ENCODE measurements at places on chromosomes 2 and 18.

DNA sequence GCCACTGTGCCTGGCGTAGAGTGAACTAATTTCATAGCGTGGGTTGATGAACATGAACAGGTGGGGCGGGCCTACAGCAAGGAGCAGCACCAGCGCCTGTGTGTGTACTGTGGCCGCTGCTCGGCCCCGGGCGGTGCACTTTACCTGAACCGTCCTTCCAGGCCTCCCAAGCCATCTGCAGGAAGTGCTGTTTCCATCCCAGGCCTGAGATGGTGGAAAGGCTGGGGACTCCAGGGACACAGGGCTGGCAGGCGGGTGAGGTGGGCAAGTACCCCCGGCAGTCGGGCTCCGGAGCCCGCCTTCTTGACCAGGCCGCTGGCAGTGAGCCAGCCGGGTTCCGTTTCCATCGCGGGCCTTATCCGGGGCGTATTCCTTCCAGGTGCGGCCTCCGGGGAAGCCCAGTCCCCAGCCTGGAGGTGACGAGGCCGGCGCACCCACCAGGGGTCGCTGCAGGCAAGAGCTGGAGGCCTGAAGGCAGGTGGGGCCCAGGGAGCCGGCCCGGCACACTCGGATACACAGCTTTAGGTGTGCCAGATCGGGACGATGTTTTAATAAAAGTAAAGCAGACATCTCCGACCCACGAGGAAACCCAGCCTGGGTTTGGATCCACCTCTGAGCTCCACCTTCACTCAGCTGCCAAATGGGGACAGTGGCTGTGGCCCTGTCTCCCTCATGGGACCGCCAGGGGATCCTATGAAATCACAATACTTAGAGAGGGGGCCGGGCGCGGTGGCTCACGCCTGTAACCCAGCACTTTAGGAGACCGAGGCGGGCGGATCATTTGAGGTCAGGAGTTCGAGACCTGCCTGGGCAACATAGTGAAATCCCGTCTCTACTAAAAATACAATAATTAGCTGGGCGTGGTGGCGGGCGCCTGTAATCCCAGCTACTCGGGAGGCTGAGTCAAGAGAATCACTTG lies 22.7 kb upstream of the PDIA6 start:
- no peak for DNase-seq

DNA sequence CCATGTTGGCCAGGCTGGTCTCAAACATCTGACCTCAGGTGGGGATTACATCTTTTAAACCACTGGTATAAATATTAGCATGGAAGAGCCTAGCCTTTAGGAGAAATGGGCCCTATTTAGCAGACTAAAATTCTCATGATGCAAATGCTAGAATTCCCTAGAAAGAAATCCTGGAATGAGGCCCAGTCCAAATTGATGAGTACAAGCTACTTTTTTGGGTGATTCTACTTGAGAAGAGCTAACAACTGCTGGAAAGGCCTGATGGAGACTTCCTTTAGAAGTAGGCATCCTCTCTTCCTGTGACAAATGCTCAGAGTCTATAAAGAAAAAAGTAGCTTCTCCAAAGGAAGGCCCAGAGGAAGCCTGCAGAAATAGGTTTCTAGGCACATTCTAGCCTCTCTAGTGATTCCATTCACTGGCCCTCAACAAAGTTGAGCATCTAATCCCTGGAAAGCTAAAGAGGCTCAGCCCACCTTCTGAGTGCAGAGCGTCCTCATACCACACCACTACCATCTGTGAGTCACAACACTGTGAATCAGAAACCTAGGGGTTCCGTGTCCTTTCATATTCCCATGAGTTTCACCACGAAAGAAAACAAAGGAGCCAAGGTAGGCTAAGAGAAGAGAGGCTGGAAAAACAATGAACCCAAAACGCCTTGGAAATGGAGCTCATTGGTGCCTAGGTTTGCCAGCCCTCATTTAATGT lies 183.1 kb downstream of the C1D start:
- no peak for DNase-seq

DNA sequence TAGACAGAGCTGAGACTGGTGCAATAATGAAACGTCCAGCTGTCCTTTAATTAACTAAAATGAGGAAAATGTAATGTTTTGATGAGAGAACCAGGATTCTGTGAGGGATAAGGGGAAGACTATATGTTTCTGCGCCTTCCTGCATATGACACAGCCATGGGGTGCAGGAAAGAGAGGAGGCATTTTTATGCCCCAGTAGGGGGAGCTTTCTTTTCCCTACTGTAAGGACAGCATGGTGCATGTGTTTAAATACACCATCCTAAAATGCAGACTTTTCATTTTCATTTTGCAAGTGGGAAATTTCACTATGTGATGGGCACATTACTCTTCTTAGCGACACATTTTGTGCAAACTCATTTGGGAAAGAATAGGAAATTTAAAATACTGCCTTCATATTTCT lies 446.1 kb downstream of the ARHGAP15 start:
- DNase-seq = no peak

DNA sequence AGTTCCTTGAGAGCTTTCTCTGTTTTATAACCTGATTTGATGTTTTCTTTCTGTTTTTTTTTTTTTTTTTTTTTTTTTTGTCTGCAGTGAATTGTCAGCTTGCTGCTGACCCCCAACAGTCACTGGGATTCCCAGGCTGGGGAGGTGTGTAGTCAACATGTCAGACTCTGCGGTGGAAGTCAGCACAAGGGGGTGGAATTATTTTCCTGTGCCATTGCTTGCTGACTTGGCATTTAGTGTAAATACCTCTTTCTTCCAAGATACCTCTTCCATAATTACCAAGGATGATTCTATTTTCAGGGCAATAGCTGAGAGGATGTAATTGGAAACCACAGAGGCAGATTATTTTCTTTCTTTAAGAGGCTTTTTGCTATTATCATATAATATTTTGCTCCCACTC lies 266.3 kb downstream of the CCDC85A start:
- DNase-seq = no peak

DNA sequence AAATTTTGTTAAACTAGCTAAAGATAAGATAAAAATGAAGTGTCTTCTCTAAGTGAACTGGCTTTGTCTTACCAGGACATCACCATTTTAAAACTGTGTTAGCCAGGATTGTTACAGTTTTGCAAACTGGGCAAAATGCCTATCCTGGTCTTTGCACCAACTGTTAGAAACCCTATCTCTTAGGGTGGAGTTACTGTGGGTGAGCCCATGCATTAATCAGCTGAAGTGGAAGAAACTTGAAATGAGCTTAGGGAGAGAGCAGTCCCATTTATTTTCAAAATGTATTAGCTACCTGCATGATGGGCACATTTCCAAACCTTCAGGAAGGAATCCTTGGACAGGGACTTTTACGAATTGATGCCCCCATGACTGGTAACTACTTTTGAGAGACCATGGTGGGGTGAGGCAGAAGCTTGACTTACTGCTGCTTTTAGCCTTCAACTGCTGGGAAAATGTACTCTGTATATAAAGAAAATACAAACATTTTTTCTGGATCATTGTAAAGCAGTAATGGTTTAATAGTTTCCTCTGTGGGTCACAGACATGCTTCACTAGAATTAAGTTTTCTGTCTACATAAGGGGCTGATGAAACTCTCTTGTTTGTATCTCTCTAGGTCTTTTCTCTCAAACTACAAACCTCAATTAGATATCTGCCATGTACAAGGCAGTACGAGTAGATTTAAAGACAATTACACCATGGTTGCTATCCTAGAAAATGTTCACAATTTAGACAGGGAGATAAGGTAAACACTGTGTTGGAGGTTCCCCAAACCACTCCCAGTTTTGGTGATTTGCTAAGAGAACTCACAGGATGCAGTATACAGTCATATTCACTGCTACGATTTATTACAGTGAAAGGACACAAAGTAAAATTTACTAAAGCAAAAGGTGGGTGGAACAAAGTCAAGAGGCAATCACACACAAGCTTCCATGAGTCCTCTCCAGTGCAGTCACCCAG lies 321.4 kb upstream of the MMADHC start:
- DNase-seq = no peak

- DNase-seq = no peak
Measured at GRCh38 chr18:45316127-45316526, 299.1 kb upstream of the SLC14A2 start.
